ENCODE measurements at places on chromosomes 6 and 20.

GRCh38 chr20:10511170-10511508 lies 76.0 kb downstream of the SLX4IP start:
- no peak for DNase-seq

GRCh38 chr6:159639721-159640120 lies 53.3 kb downstream of the SOD2 start:
- no peak for DNase-seq

DNA sequence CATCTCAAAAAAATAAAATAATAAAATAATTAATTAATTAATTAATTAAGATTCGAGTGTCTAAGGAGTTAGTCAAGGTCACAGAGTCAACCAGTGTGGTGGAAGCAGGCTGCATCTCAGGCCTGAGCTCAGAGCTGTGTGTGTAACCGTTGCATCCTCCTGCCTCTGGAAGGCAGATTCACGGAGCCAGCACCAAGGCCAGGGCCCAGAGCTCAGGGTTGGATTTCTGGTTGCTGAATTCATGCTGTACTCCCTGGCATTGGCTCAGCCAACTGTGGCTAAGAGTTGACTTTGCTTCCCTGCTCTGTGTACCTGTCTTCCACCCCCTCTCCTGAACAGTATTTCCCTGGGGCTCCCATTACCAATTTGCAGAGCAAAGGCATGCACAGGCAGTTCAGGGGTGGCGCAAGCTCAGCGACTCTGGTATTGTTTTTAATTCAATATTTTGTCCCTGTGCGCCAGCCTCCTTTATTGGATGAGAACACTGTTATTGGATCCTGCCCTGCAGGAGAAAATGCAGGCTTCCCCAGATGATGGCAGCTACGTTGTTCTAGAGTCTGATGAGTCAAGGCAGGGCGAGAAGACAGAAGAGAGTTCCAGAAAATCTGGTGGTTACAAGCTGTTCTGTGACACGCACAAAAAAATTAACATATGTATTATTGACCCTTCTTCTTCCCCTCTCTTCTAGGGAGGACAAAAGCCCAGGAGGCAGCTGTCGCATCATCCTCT lies 12.3 kb upstream of the CTNNBL1 start:
- no peak for DNase-seq

DNA sequence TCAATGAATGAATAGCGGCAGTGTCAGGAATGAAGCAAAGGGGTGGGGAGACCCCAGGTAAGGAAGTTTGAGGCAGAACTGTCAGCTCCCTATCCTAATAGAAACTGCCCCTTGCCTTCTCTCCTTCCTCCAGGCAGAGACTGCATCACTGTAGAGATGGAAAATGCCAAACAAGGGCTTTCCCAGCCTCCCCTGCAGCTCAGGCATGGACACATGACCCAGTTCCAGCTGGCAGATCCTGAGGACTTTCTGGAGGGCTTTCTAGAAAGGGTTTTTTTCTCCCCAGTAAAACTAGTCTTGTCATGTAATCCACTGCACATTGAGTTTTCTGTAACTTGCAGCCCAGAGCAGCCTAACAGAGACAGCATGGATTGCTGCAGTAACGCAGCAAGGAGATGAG lies 17.9 kb upstream of the PNPLA1 start:
- DNase-seq, result no peak

- DNase-seq, result no peak
These were observed 292.1 kb downstream of the KHDC1L start for GRCh38 chr6:72933233-72933632.

Data from stimulated activated CD4-positive, alpha-beta T cell treated with anti-CD3 and anti-CD28 coated beads, Interleukin-1b, Interleukin-23, amount 100 ng/mL, for 24 hours (primary cell).